Suppressor macrophage treated with lipopolysaccharide for 1 hour (primary cell): ENCODE measurements at places on chromosomes 1 and 21.
A peak's percentile ranks its signal among the peaks of the same experiment; 100 is the strongest.

- no peak for DNase-seq
These were observed 23.1 kb upstream of the SMAP2 start for GRCh38 chr1:40350391-40350790.

- DNase-seq: no peak
These were observed 82.9 kb upstream of the ARTN start for GRCh38 chr1:43850591-43851233.

- no peak for DNase-seq
These were observed 10.1 kb upstream of the IL10RB start for GRCh38 chr21:33256019-33256418.

DNA sequence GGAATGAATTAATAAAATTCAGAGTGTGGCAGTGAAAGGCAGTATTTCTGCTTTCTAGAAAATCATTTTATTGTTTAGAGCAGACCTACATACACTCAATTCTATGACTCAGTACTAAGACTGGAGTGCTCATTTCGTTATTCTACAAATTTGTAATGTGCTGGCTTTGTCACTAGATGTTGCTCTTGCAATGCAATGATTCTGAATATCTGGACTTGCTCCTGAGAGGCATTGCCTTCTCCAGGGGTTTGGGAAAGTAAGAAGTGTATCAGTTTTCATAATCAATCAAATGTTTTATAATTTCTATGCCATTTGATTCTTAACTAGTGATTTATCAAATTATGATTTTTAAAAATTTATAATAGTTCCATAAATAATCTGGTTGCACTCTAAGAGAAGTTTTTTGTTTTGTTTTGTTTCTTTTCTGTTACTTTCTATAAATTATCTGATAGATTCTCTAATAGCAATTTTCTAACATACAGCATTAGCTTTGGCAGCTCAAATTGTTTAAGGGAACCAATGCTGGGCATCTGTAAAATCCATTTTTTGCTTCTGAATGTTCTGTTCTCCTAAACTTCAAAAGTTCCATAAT, 280.5 kb upstream of the SGIP1 start:
- DNase-seq: peak; percentile 64

DNA sequence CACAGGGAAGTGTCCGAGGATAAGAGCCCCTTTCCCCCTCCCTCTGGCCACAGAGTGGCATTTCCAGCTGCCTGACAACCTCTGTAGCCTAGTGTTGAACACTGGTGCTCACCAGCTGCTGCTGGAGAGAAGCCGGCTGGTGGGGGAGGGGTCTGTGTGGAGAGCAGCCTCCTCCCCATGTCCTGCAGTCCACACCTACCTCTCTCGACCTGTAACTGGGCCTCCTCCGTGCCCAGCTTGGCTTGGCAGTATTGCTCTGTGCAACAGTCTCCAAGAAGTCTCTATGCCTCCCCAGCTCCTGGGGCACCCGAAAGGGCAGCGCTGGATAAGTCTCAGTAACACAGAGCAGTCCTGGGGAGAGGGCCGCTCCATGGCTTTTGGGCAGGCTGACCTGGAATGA, 17.0 kb downstream of the PAPPA2 start:
- no peak for DNase-seq
